ENCODE measurements at places on chromosomes 4 and X.

- no peak for DNase-seq
Measured at GRCh38 chrX:72207366-72207765, 25.8 kb downstream of the PIN4 start.

GRCh38 chr4:7432531-7433375 lies 2.0 kb downstream of the PSAPL1 start:
- DNase-seq, result no peak

DNA sequence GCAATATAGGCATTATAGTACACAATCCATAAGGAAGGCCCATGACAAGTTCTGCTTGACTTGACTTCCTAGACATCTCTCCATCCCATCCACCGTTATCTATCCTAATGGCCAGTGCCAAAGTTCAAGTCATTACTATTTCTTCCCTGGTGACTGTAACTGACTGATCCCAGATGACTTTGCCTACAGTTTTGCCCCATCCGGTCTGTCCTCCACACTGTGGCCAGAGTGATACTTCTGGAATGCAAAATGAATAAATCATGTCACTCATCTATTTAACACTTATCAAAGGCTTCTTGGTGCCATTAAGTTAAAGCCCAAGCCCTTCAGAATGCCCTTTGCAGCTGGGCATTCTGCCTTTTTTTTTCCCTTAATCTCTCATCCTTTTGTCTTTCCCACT lies 130.8 kb downstream of the PPARGC1A start:
- no peak for DNase-seq

GRCh38 chr4:8110071-8110986 lies 48.3 kb downstream of the ABLIM2 start:
- no peak for DNase-seq

DNA sequence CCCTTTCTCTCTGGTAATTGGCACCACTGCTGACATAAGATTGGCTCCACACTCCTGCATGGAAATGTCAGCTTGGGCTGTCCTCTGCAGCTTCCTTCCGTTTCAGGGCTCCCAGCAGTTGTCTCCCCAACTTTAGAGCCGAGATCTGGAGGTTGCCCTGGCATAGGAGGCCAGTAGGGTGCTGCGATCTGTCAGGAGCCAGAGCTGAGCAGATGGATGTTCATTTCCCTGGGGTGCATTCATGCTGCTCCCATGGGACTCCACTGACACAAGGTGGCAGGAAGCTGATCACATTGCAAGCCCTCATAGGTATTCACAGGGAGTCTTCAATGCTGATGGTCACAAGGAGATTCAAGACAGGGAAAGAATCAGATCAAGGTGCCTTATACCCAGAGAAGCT lies 116.6 kb upstream of the RAI2 start:
- DNase-seq, result no peak

- no peak for DNase-seq
Measured at GRCh38 chrX:55220119-55220794, at the start of gene PAGE5. Gene PAGE5 (plus strand): TSS chrX:55220346. CDS start chrX:55221383, 1,037 bp downstream.

DNA sequence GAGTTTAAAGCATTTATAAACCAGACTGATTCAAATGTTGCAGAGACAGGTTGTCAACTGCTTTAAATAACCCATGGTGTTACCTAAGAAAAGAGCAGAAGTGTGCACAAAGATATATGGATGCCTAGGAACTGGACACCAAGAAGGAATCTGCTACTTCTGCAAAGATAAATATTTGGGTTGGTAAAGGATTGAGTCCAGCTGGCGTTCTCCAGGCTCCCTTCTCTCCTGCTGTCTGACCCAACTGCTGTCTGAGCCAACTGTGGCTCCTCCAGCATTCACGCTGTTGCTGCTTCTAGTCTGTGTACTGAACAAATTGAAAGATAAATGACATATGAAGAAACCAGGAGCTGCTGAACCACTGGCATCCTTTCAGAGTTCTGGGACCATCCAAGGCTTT lies 1167.8 kb upstream of the PRKX start:
- DNase-seq, result no peak

- no peak for DNase-seq
Measured at GRCh38 chrX:6129195-6129594, 99.5 kb downstream of the NLGN4X start.

DNA sequence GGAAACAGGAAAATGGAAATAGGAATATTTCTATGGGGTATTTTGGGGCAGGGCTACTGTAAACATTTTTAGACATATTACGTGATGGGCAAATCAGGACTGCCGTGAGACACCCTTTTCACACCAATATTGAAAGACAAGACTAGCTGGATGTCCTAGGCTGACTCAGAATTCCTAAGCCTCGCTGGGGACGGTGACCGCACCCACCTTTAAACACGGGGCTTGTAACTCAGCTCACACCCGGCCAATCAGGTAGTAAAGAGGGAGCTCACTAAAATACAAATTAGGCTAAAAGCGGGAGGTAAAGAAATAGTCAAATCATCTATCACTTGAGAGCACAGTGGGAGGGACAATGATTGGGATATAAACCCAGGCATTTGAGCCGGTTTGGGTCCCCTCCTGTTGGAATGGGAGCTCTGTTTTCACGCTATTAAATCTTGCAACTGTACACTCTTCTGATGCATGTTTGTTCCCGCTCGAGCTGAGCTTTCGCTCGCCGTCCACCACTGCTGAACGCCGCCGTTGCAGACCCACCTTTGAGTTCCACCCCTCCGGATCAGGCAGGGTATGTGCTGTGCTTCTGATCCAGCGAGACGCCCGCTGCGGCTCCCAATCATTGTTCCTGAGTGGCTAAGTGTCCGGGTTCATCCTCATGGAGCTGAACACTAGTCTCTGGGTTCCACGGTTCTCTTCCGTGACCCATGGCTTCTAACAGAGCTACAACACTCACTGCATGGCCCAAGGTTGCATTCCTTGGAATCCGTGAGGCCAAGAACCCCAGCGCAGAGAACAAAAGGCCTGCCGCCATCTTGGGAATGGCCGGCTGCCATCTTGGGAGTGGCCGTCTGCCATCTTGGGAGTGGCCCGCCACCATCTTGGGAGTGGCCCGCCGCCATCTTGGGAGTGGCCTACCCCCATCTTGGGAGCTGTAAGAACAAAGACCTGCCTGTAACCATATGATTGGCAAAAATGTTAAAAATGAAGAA lies 152.6 kb downstream of the CRLF2 start:
- no peak for DNase-seq

- DNase-seq, result no peak
Measured at GRCh38 chr4:1802151-1802715, 9.1 kb downstream of the FGFR3 start.

GRCh38 chr4:78951862-78952472 lies 12.7 kb upstream of the PAQR3 start:
- no peak for DNase-seq

GRCh38 chr4:13328591-13328990 lies 155.5 kb downstream of the RAB28 start:
- no peak for DNase-seq

- DNase-seq, result no peak
Measured at GRCh38 chrX:75625232-75625631, 102.4 kb upstream of the ZDHHC15 start.

DNA sequence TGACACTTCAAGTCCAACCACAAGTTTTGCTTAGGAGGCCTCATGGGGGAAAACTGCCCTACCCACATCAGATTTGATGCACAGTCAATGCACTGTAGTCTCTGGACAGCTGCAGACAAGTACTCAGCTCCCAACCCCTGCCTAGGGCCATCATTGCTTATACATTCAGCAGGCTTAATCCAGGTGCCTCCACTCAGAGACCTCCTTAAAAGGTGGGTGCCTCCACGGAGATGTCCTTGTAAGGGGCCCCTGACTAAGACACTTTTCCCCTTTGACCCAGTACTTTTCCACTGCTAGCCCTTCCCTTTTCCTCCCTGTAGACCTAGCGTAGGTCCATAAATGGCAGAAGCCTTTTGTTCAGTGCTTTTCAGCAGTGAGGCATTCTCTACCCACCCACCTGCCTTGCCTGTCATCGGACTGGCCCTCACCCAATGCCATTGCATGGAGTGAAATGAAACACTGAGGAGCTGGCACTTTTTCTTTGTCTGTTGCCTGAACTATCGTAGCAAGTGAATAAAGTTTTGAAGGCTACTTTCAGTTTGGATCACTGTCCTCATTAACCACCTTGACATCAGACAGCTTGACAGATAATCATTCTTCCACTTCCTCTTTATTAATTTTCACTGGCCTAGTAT lies 23.8 kb upstream of the PLK4 start:
- DNase-seq, result no peak

DNA sequence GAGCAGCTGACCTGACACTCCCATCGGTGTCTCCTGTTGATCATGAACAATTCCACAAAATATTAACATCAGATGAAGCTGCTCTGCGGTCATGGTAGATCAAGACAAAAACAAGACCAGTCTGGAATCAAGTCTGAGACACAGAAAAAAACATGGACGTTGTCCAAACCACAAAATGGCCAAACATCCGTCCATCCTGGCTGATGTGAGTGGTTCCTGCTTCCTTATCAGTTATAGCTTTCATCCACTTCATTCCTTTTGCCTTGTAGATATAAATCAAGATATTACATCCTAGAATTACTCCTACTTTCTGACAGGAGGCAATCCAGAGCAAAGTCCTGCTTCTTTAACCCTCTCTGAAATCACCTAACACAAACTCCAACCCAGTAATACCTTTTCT lies 28.8 kb upstream of the PCSK1N start:
- DNase-seq, result no peak

DNA sequence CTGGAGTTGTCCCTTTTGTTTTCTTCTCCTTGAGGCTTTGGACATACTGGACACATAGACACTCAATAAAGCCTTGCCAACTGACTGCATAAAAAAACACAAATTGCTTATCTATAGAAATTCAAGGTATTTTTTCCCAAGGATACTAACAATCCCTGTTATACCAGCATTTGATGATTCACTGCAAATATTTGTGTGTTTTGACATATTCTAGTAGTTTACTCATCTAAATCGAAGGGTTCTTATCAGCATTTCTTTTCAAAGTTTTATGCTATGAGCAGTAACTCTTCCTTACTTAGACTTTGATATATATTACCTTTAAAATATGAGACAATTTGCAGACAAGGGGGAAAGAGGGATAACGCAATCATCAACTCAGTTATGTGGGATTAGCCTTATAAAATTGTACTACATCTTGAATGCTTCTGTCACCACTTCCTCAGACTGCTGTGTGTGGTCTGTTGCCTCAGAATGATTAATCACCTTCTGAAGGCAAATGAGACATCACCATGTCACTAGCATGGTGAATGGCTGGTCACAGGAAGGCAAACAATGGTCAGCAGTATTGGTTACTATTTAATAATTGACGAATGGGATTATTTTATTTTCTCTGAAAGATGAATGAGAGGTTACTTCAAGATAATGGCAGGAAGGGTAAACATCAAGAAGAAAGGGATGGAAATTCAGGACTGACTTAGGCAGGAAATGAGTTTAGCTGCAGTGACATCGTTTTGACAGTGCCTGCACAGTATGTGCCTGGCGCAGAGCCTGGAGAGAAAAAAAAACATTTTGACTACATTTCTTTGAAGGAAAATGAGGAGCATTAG lies 544.3 kb upstream of the CNKSR2 start:
- DNase-seq, result no peak

DNA sequence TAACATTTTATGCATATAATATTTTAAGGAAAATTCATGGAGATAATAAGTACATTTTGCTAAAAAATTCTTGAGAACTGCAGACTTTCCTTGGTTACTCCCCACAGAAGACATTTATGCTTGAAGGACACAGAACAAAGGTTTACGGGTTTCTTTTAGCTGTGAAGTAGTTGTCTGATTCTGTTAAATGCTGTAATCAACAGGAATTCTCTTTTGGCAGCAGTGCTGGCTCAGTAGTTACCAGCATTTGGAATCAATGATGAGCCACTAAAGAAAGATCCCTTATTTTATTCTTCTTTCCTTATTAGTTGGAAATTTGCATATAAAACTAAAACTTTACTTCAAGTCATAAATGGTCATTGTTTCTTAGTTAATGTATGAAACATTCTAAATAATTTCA lies 199.3 kb upstream of the FAT4 start:
- no peak for DNase-seq

- no peak for DNase-seq
Measured at GRCh38 chrX:125378205-125378604, 58.5 kb downstream of the TEX13C start.

DNA sequence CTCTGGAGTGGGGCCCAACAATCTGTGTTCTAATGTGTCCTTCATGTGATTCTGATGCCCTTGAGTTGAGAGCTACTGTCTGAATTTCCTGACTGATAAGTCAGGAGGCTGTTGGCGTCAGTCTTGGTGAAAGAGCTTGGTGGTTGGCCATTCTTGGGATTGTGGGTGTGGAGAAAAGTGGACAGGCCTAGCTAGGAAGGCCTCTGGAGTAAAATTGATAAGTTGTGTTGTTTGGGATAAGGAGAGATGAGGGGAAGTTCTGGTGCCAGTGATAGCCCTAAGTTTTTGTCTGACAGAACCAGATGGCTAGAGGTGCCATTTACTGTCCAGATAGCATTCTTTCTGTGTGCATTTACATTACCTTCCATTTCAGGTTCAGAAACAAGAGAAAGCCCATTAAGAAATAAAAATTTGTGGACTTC lies 11.7 kb downstream of the NSD2 start:
- no peak for DNase-seq

DNA sequence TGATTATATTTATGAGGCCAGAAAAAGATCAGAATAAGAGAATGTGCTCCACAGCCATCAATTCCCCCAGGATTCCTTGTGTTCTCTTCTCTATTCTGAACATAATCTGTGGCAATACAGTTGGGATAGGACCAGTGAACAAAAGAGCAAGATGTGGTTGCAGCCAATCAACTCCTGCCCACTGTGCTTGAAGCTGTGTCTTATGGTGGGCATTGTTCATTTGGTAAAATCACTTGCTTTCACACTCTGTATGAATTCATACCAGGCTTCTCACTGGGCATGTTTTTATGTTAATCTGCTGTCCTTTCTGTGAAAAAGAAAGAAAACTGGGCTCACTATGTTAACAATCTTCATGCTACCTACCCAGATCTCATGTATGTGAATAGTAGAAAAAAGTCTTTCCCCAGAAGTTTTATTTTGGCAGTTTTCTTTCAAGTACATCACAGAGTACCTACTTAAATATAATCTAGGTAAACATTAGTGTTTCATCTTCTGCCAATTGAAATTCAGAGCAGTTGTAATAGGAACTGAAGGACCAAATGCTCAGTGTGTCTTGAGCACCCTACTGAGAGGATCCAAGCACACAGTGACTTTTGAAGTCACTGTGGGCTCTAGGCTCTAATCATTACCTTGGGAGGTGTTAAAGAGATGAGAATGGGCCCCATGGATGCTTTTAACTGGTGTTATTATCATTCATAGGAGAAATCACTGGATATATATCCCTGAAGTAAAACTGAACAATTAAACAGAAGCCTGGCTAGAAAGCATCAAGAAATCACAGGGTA lies 429.2 kb upstream of the TRAM1L1 start:
- no peak for DNase-seq

- no peak for DNase-seq
Measured at GRCh38 chr4:87489678-87490077, 39.5 kb downstream of the SPARCL1 start.

Data from activated CD4-positive, CD25-positive, alpha-beta regulatory T cell (primary cell).